RKO (cell line): ENCODE measurements at places on chromosomes 13 and 19.

GRCh38 chr19:30374865-30375552, 2.8 kb downstream of the ZNF536 start:
- DNase-seq: no peak

GRCh38 chr13:32032759-32033158, 1.2 kb downstream of the FRY start:
- DNase-seq: no peak

GRCh38 chr19:42272989-42273406, 3.9 kb downstream of the CIC start:
- no peak for DNase-seq

DNA sequence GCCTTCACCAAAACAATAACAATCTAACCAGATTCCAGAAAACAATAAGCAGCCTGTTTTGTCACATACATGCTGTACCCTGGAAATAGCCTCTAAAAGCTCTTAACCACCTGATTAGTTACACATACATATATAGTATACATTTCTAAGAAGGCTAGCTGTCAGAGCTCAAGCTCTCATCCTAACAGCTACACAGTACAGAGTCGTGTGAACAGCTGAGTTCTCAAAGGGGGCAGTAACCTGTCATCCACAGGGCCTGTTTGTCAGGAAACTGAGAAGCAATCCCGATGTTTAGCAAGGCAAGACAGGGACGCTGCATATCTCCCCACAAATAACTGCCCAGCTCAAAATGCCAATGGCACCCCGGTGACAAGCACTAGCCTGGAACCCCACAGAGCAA, 56.9 kb downstream of the STK24 start:
- DNase-seq: no peak

GRCh38 chr19:56919308-56919995, 78.9 kb upstream of the PEG3 start:
- no peak for DNase-seq

- no peak for DNase-seq
Measured at GRCh38 chr13:34070544-34071303, 252.8 kb downstream of the RFC3 start.

DNA sequence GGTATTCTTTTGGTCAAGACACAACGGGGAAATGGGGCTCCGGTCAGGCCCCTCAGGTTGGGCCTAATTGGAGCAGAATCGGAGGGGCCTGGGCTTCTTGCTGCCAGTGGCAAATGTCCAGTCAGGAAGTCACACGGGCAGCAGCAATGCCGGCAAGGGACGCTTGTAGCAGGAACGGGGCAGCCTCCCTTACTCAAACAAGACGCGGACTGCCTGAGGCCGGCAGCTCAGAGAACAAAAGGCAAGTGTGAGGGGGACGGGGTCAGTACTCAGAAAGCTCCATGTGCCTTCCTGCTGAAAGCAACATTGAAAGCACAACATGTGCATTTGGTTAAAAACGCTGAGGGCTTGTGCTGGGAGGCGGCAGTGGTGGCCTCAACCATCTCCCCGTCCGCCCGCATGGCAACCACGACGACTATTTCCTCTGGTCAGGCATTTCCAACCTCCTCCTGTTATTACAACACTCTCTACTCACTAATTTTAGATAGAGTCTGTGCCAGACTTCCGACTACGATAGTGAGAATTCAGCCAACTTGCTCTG, 20.5 kb upstream of the RASA3 start:
- DNase-seq: no peak

GRCh38 chr13:94480672-94481145, 1.2 kb upstream of the DCT start:
- no peak for DNase-seq

- no peak for DNase-seq
Measured at GRCh38 chr13:67438465-67438864, 208.3 kb upstream of the PCDH9 start.

DNA sequence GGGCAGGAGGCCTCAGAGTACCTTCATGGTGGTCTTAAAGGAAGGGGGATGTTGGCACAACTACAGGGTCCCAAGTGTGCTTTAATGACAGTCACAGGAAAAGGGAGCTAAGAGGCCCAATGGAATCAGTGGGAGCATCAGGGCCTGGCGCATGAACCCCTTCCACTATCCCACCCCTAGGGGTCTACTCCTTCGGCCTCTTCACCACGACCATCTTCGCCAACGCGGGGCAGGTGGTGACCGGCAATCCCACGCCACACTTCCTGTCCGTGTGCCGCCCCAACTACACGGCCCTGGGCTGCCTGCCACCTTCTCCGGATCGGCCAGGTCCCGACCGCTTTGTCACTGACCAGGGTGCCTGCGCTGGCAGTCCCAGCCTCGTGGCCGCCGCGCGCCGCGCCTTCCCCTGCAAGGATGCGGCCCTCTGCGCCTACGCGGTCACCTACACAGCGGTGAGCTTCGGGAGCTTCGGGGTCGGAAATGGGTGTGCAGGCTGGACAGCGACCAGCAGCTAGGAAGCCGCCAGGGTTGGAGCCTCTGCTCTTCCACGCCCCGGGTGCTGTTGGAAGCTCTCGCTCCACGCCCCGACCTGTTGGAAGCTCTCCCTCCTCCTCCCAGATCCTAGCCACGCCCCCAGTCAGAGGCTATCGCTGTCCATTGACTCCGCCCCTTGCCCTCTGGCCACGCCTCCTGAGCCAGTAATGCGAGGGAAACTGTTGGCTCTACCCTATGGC, 6.0 kb downstream of the PLPPR2 start:
- no peak for DNase-seq

- no peak for DNase-seq
Measured at GRCh38 chr13:83007226-83007625, 875.0 kb downstream of the SLITRK1 start.

GRCh38 chr13:101465877-101466276, 13.4 kb downstream of the ITGBL1 start:
- DNase-seq: no peak

GRCh38 chr13:23921451-23921888, 24.2 kb upstream of the C1QTNF9B start:
- DNase-seq: peak; percentile 25

GRCh38 chr19:2170219-2170618, 6.5 kb downstream of the DOT1L start:
- no peak for DNase-seq

DNA sequence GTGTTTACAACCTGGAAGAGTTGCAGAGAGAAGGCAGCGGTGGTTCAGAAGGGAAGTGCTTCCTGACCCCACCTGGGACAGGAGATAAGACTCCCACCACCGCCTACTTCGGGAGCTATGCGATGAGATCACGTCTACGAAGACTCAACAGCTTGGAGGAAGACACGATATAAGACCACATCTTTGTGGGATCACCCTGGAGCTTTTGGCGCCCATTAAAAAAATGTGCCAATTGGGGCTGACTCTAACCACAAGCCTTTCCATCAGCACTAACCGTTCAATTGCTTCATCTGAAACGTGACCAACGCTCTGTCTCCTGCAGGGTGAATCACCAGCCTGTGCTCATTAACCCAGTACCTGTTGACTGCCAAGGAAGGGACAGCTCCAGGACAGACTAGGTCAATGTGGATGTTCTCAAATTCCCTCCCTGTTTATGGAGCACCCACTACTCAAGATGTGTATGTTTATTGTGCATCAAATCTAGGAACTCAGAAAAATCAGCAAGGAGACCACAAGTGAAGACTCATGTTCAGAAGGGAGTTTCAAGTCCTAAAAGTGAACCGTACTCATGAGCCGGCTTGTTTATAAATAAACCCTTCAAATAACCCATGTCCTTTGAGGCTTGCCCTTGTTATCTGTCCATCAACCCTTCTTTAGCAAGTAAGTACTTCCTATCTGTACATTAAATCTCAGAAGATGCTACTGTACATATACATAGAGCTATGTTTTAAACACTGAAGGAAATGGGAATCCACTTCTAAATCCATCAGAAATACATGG, 67.5 kb downstream of the LATS2 start:
- DNase-seq: no peak

DNA sequence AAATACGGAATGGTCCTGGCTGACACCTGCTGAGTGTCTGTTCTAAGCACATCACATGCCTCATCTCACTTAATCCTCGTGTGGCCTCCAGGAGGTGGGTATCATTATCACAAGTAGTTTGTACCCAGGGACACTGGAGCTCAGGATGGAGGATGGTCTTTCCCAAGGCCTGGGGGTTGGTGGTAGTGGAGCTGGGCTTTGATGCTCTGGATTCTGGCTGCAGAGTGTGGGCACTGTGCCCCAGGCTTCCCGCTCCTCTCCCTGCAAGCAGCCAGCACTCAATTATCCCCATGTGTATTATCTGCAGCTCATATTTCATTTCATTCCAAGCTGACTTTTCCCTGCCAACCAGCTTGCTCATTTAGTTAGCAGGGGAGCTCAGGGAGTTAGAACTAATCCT, 52.1 kb downstream of the SIAH3 start:
- no peak for DNase-seq

GRCh38 chr19:4711211-4711610, 12.4 kb downstream of the DPP9 start:
- no peak for DNase-seq

GRCh38 chr13:108961542-108962125, 332.2 kb downstream of the MYO16 start:
- peak; percentile 78 for DNase-seq

- no peak for DNase-seq
Measured at GRCh38 chr13:98730441-98730840, 22.0 kb downstream of the SLC15A1 start.

DNA sequence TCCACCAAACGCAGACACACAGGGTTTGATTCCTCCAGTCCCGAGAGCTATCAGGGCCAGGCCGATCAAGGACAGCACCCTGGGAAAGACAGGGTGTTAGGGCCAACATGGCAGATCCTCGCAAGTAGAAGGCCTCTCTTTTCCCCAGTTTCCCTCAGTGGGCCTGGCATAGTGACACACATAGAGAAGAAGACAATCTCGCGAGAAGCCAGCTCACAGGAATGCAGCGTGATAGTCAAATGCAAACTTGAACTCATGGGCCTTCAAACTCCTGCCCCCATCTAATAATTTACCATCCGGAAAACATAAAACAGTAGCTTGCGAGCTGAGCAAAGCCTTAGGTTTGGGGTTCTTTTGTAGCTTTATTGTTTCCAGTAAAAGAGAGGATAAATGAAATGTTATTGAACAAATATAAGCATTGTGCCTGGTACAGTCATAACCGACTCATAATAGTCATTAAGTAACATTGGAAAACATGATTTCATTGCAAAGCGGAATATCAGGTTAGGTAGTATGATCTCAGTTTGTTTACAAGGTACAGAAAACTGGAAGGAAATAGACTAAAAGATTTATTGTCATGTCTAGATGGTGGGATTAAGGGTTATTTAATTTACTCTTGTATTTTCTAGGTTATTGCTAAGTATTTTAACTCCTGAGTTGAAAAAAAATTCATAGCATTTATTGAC, 30.5 kb downstream of the SLC15A1 start:
- no peak for DNase-seq

DNA sequence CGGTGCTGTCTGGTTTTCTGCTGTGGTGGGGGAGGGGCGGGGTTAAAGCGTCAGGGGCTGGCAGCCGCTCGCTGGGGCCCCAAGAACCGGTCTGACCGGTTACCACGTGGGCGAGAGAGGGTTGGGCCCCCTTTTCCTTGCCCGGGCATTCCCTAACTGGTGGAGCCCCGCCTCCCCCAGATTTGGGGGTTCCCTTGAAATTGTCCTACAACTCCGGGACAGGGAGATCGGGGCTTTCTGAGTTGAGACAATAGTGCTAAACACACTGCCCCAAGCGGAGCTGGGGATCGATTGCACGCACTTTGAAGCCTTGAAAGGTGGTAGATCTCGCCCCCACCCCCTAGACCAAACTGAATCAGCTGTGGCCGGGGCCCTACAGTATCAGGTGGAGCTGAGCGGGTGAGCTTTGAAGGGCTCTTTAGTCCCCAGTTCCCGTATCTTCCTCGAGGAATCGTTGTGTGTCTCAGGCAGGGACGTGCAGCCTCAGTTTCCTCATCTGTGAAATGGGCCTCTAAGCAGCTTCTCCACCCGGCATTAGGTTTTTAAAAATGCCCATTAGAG, 4.8 kb downstream of the IER2 start:
- DNase-seq: peak; percentile 87

DNA sequence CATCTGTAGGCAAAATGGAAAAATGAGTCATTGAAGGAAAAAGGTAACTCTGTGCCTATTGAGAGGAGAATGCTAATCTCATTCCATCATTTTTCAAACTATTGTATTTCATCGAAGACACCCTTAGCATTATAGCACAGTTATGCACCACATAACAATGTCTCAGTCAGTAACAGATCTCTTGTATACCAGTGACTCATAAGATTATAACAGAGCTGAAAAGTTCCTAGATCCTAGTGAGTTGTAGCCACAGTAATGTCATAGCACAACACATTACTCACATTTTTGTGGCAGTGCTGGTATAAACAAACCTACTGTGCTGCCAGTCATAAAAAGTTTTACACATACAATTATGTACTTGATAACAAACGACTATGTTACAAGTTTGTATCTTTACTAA, 1077.6 kb downstream of the DIAPH3 start:
- DNase-seq: peak; percentile 88

DNA sequence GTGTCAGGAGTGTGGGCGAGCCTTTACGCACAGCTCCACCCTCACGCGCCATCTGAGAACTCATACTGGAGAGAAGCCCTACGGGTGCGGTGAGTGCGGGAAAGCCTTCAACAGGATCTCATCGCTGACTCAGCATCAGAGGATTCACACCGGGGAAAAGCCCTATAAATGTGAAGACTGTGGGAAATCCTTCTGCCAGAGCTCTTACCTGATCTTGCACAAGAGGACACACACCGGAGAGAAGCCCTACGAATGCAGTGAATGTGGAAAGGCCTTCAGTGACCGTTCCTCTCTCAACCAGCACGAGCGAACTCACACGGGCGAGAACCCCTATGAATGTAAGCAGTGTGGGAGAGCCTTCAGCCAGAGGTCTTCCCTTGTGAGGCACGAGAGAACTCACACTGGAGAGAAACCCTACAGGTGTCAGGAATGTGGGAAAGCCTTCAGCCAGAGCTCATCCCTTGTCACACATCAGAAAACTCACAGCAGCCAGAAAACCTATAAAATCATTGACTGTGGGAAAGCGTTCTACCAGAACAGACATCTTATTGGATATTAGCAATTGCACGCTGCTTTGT, 6.9 kb upstream of the ZNF555 start:
- DNase-seq: no peak

DNA sequence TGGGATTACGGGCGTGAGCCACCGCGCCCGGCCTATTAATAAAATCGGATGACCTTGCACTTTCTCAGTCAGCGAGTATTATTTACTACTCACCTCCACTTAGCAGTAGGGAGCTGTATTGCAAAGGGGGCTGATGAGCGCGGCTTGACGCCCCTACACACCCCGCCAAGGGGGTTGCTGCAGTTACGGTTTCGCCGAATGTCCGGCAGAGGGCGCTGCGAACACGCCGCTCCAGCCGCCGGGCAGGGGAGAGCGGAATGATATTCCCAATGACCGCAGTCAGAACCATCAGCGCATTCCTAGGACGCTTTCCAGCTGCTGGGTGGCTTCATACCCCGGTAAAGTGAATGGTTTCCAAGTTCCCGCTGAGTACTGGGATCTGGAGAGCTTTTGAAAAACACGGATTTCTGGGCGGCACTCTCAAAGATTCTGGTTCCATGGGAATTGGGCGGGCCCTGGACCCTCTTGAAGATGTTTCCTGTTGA, 30.0 kb upstream of the TPT1 start:
- no peak for DNase-seq
